ENCODE measurements at places on chromosomes 1 and 21. TPM values are rescaled to one million over a fixed set of nuclear protein-coding genes. Genes with fewer than 3 reads are reported as not detected.

OLFML2B gene
- total RNA-seq, result 66.7 TPM

TMEM240 gene
- total RNA-seq, result 12.4 TPM

ZCCHC17 gene
- 30.7 TPM for total RNA-seq

- peaks cover 13% of the 10 kb centered on the region for H3K27me3 ChIP-seq
- H3K27ac ChIP-seq, result no peak overlapping the region
- H3K4me1 ChIP-seq, result no peaks in the 10 kb centered on the region
- H3K36me3 ChIP-seq, result no peaks in the 10 kb centered on the region
- no peak for DNase-seq
- no peak overlapping the region for H3K4me3 ChIP-seq
These were observed 106.5 kb upstream of the COL24A1 start for GRCh38 chr1:86263101-86263500.

CHIT1 gene
- total RNA-seq, result not detected

GRCh38 chr1:172487550-172487949, 43.7 kb upstream of the PIGC start:
- no peak overlapping the region for H3K27ac ChIP-seq
- H3K4me3 ChIP-seq, result no peak overlapping the region
- H3K27me3 ChIP-seq, result peaks cover 44% of the 10 kb centered on the region
- peaks cover 2% of the 10 kb centered on the region for H3K36me3 ChIP-seq
- DNase-seq, result no peak

MECR gene
- total RNA-seq, result 20.5 TPM

DNA sequence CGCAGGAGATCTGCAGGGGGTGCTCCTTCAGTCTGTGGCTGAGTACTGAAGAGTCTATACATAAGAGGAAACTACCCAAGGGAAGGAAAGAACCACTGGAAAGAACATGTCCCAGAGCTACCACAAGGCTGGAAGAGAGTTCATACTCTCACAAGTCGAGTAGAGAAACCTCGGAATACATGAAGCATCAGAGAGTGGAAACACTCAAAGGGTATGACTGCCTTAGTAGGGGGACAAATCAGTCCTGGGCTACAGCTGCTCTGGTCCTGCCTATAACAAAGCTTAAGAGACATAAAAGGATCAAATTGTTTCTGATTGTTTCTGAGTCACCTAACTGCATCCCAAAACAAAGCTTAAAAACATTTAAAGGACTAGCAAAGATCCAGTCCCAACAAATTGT, 27.4 kb downstream of the TMEM50B start:
- H3K27ac ChIP-seq, result peak overlapping the region; percentile 11
- H3K4me3 ChIP-seq, result no peak overlapping the region
- no peaks in the 10 kb centered on the region for H3K27me3 ChIP-seq
- DNase-seq, result no peak

DNA sequence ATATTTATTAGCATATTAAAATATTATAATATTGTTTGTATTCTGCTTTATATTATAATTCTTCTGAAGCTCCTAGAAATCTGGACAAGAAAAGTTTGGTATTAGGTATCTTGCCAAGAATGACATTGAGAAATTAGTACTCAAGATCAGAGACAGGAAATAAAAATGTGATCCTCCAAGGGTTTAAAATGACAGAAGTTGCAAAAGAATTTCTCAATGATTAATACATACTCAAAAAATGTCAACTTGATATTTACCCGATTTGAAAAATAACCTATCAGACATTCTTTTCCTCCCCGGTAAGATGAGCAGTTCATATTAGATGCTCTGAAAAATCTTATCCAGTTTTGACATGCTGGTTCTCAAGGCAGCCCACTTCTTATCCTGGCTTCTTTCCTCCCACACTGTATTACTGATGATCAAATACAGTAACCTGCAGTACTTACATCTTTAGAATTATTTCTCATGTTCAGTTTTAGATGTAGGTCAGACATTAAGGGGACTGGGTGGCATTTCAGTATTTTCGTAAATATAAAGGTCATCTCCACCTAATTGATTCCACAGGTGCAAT, 55.3 kb downstream of the CACHD1 start:
- DNase-seq, result no peak
- no peak overlapping the region for H3K4me3 ChIP-seq
- no peak overlapping the region for H3K27ac ChIP-seq
- no peaks in the 10 kb centered on the region for H3K27me3 ChIP-seq

- H3K27ac ChIP-seq, result no peak overlapping the region
- H3K4me1 ChIP-seq, result no peaks in the 10 kb centered on the region
- H3K27me3 ChIP-seq, result no peaks in the 10 kb centered on the region
- no peak overlapping the region for H3K4me3 ChIP-seq
- DNase-seq, result no peak
These were observed 50.7 kb downstream of the PRDM16 start for GRCh38 chr1:3119725-3120124.

ROR1 gene
- total RNA-seq, result 21.8 TPM

BRDT gene
- total RNA-seq, result not detected

GBP6 gene
- total RNA-seq, result not detected

DNA sequence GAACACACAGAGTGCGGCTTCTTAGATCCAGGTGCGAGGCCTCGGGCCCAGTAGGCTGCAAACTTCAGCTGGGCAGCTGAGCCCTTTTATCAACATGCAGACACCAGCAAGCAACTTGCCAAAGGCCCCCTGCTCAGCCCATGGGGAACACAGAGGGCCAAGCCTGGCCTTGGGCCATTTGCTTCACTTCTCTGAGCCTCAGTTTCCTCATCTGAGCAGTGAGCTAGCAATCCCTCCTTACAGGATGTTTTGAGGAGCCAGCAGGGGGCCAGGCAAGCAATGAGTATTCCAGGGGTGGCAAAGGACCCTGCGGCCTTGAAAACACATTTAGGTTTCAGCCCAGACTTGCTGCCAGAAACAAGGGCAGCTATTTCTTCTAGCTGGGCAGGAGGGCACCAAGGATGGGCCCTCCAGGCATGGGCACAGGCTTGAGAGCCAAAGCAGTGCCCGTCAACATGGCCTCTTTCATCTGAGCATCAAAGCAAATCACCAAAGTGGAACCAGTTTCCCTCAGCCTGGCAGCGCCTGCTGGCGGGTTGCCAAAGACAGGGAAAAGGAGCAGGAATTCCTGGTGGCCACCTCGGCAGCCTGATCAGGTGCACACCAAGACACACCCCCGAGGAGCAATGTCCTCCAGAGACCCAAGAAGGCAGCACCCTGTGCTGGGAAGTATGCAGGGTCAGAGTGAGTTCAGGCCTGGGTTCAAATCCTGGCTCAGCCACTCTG, 1.4 kb downstream of the MATN1 start:
- H3K27ac ChIP-seq, result no peak overlapping the region
- no peak overlapping the region for H3K4me3 ChIP-seq
- DNase-seq, result no peak

DNA sequence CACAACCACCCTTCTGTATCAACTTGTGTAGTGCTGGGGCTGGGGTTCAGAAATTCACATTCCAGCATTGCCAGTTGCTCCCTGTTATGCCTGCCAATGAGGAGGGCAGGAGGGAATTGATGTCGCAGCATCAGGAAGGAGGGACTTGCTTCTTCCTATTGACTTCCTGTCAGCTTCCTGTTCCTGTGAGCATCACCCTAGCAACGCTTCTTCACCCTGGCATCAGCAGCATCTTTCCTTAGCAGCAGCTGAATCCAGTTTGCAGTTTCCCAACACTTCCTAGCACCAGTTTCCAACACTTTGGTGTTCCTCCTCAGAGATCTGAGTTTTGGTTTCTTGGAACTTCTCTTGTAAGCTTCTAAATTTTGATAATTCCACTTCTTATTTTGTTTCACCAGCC, 8.9 kb upstream of the TRIM62 start:
- H3K27ac ChIP-seq, result no peak overlapping the region
- H3K36me3 ChIP-seq, result no peaks in the 10 kb centered on the region
- no peaks in the 10 kb centered on the region for H3K4me1 ChIP-seq
- no peak overlapping the region for H3K4me3 ChIP-seq

INKA2 gene
- total RNA-seq, result 6.2 TPM

SLC30A2 gene
- not detected for total RNA-seq

GRCh38 chr1:17675744-17676143, 79.4 kb upstream of the ACTL8 start:
- no peaks in the 10 kb centered on the region for H3K27me3 ChIP-seq
- no peak for DNase-seq
- H3K4me3 ChIP-seq, result no peak overlapping the region

LAMC2 gene
- total RNA-seq, result 3.5 TPM

DNA sequence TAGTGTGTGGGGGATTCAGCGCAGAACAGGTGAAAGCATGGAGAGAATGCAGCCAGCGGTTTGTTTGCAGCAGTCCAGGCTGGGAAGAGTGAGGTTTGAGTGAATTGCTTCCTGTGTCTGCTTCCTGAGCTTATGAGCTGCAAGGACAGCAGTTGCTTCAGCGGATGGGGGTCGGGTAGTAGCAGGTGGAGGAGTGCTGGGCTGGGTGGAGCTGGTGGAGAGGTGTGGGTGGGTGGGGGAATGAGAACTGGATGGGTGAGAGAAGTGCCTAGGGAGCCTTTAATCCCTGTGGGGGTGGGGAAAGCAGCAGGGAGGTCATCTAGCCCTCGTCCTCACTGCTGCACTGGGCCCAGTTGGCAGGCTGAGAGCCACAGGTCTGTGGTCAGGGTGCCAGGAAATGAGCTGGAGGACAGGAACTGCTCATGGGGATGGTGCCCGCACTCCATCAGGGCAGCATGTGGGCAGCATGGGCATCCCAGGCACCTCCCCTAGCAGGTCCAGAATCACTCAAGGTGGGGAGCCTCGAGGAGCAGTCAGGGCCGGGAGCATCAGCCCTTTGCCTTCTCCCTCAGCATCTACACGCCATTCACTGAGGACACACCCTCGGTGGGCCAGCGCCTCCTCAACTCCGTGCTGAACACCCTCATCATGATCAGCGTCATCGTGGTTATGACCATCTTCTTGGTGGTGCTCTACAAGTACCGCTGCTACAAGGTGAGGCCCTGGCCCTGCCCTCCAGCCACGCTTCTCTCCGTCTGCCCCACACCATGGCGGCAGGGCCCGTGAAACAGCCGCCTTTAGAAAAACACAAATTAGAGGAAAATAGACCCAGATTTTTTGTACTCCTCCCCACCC, 14.8 kb downstream of the PSEN2 start:
- DNase-seq, result no peak
- no peak overlapping the region for H3K27ac ChIP-seq
- H3K4me1 ChIP-seq, result peaks cover 10% of the 10 kb centered on the region
- H3K4me3 ChIP-seq, result no peak overlapping the region

CFHR3 gene
- total RNA-seq, result 0.42 TPM

- no peaks in the 10 kb centered on the region for H3K4me1 ChIP-seq
- H3K27ac ChIP-seq, result no peak overlapping the region
- no peaks in the 10 kb centered on the region for H3K27me3 ChIP-seq
- DNase-seq, result no peak
- no peaks in the 10 kb centered on the region for H3K36me3 ChIP-seq
These were observed 46.0 kb downstream of the RUNX1 start for GRCh38 chr21:35002879-35003722.

GRCh38 chr1:227888404-227889046, 59.2 kb downstream of the WNT9A start:
- DNase-seq, result peak; percentile 80
- no peak overlapping the region for H3K27ac ChIP-seq
- no peaks in the 10 kb centered on the region for H3K36me3 ChIP-seq
- no peak overlapping the region for H3K4me3 ChIP-seq

DNA sequence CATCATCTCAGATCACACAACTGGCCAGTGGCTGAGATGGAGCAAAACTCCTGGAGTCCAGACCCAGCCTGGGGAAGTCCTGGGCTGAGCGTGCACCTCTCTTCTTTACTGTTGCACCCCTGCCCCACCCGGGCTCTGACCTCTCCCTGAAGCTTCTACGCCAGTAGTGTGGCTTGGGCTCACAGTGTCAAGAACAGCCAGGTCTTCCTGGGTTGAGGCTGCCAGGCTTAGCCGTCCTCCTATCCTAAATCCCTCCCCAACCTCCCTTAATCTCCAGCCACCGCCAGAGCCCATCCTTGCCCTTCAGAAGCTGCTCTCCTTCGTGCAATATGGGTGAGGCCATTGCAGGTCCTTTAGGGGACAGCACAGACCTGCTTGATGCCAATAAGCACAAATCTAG, 399.2 kb upstream of the VAMP3 start:
- no peak overlapping the region for H3K27ac ChIP-seq
- H3K36me3 ChIP-seq, result no peaks in the 10 kb centered on the region
- H3K4me3 ChIP-seq, result no peak overlapping the region
- no peak for DNase-seq
- no peaks in the 10 kb centered on the region for H3K27me3 ChIP-seq

DNA sequence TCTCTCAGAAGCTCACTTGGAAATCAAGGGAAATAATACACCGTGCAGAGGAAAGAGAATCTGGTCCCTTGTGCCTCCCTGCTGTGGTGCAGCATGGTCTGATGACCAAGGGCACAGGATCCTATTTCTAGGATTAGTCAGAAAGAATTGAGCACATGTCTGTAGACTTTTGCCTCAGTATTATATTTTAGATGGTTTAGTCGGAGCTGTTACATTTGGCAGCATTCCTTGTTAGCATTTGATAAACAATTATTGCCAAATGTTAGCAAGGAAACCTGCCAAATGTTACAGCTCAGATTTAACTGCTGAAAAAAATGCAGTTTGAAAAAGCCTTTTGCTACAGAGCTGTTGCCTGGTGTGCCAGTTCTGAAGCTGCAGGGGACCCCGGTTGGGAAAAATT, 183.5 kb upstream of the DPYD start:
- DNase-seq, result no peak
- H3K36me3 ChIP-seq, result peaks cover 12% of the 10 kb centered on the region
- H3K4me3 ChIP-seq, result no peak overlapping the region
- no peaks in the 10 kb centered on the region for H3K27me3 ChIP-seq
- H3K4me1 ChIP-seq, result peaks cover 34% of the 10 kb centered on the region

DNA sequence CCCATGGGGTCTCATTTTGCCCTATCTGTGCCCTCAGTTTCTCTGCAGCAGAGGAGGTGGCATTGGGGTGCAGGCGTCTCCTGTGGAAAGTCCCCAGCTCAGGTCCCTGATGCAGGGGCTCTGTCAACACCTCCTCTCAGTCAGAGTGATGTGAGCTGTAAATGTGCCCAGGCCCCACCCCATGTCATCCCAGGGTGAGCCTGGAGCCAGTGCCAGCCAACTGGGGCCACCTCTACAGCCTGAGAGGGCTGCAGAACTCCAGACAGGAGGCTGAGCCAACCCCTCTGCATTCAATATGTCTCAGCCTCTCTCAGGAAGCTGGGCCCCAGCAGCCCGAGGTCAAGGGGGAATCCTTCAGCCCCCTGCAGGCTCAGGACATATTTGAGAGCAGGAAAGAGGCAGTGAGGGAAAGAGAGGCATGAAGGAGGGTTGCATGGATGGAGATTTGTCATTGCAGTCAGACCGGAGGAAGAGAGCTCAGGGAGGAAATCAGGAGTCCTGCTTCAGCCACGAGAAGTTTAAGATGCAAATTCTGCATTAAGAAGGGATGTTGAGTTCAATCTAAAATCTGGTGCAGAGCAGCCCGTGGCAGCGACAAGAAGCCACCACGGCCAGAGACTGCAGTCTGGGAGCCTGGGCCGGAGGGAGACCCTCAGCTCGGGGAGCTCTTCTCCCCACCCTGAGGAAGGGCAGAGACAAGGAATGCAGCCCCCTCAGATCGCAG, 288.2 kb upstream of the VAMP3 start:
- no peaks in the 10 kb centered on the region for H3K27me3 ChIP-seq
- no peak for DNase-seq
- H3K4me3 ChIP-seq, result no peak overlapping the region
- no peak overlapping the region for H3K27ac ChIP-seq

- no peak for DNase-seq
- no peak overlapping the region for H3K27ac ChIP-seq
- peaks cover 2% of the 10 kb centered on the region for H3K27me3 ChIP-seq
- no peaks in the 10 kb centered on the region for H3K36me3 ChIP-seq
- peaks cover 24% of the 10 kb centered on the region for H3K4me1 ChIP-seq
- H3K4me3 ChIP-seq, result no peak overlapping the region
These were observed 11.2 kb upstream of the HJV start for GRCh38 chr1:146032631-146033219.

Data from osteocyte (in vitro differentiated cells).